ENCODE measurements at places on chromosomes 7 and 10.

GRCh38 chr7:106597751-106598546 lies 63.0 kb downstream of the CCDC71L start:
- no peak for DNase-seq

GRCh38 chr10:131980761-131981428 lies 828 bp downstream of the BNIP3 start:
- DNase-seq: no peak

GRCh38 chr7:1664711-1665548 lies 5.1 kb upstream of the ELFN1 start:
- DNase-seq: peak; percentile 53

DNA sequence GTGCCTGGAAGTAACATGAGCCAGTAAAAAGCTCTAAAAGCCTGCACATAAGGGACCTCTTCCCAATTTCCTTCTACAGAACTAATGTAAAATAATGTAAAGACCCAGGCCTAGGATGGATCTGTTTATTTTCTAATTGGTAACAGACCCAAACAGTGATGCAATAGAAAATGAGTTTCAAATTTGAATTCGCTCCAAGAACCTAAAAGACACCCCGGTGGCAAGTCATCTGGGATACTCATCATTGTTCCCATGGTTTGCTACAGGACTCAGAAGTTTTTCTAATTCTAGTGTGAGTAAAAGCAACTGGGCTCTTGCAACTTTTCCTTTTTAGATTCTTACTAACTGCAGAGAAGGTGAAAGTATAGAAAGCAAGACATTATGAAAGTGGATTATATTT lies 271.3 kb upstream of the CACNA2D1 start:
- DNase-seq: no peak

DNA sequence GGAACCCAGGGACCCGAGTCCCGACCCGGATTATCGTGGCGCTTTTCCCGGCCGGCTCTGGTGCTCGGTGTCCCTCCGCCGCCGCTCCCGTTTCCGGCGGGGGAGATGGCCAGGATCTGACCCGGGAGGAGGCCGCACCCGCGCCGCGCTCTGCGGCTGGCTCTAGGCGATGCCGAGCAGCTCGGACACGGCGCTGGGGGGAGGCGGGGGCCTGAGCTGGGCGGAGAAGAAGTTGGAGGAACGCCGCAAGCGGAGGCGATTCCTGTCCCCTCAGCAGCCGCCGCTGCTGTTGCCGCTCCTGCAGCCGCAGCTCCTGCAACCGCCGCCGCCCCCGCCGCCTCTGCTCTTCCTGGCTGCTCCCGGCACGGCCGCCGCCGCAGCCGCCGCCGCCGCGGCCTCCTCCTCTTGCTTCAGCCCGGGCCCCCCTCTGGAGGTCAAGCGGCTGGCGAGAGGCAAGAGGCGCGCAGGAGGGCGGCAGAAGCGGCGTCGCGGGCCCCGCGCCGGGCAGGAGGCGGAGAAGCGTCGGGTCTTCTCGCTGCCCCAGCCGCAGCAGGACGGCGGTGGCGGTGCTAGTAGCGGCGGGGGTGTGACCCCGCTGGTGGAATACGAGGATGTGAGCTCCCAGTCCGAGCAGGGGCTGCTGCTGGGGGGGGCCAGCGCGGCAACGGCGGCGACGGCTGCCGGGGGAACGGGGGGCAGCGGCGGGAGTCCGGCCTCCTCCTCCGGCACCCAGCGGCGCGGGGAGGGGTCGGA lies 593 bp downstream of the CDK13 start:
- no peak for DNase-seq

DNA sequence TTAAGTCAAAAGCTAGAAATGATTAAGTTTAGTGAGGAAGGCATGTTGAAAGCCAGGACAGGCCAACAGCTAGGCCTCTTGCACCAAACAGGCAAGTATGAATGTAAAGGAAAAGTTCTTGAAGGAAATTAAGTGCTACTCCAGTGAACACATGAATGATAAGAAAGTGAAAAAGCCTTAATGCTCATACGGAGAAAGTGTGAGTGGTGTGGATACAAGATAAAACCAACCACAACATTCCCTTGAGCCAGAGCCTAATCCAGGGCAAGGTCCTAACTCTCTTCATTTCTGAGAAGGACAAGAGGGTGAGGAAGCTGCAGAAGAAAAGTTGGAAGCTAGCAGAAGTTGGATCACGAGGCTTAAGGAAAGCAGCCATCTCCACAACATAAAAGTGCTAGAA lies 53.0 kb downstream of the DNAJC1 start:
- no peak for DNase-seq

Measured in NCI-H2171 (cell line).